ENCODE measurements at places on chromosomes 5 and 9.
A peak's percentile ranks its signal among the peaks of the same experiment; 100 is the strongest.

DNA sequence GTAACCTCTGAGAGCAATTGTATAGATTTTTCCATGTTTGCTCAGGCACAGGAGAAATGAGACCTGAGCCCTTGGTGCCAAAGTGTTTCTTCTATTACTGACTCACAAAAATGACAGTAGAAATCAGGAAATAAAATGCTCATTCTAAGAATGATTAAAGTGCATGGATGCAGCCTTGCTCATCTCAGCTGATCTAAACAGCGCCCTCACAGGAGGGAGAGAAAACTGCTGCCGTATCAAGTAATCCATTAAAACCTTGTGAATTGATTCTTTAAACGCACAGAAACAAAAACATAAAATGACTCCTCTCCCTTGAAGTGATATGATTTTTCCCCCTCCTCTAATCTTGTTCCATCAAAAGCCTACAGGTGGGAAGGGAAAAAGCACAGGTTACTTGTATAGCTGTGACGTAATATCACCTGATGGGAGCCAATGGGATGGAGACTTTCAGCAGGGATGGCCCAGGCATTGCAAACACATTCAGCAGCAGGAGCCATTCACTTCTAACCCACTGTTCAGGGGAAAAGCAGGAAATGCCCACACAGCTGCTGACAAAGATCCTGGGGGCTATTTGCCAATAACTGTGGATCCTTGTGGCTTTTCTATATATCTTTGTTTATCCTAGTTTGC lies 76.7 kb downstream of the PLCXD3 start:
- DNase-seq = no peak

- DNase-seq = peak; percentile 41
Measured at GRCh38 chr9:33211695-33212393, 28.1 kb upstream of the SPINK4 start.

DNA sequence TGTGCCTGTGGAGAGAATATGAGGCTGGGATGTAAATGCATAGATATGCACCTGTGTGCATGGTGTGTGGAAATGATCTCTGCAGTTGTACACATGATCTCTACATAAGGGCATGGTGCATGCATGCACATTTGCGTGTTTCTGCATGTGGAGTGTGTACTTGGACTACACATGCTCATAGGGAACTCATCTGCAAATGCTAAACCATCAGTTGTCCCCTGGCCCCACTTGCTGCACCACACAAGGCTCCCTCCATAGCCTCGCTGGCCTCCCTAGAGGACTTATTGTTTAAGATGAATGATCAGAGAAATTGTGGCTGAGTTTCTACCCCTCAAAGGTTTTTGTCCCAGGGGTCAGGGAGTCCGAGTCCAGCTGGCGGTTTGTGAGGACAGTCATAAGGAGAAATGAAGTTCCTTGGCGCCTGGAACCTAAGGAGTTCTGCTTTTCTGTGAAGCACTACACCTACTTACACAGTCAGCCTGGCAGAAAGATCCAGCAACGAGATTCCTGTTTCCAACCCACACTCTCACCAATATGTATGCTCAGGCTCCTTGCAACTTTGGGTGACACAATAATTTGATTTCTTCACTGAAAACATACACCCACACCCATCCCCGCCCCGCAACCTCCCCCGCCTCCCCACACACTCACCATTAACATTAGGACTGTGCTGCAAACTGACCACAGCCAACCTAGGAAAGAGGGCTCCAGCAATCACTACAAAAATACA lies 79.9 kb upstream of the CPEB4 start:
- no peak for DNase-seq

DNA sequence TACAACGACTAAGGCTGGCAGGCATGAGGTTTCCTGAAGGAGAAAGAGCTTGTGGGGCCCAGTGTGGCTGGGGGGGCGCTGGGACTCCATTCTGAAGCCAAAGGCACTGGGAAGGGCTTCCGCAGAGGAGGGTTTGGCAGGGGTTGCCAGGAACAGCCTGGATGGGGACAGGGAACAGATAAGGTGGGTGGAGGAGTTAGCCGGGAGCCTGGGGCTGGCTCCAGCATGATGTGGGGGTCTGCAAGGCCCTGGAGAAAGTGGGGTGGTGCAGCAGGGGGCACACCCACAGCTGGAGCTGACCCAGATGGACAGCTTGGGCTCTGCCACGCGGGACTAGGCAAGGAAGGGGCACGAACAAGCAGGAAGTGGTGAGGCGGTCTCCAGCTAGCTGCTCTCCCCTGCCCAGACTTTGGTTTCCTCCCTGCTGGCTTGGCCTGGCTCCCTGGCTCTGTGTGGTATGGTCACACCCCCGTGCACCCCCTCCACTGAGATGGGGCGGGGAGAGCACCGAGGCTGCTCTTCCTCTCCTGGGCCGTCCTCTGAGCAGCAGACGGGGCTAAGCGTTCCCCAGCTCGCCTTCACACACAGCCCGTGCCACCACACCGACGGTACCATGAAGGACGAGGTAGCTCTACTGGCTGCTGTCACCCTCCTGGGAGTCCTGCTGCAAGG lies at the start of gene LTC4S:
LTC4S (plus strand) TSS at position 519 of the 672 bp plus-strand sequence; CDS start at position 614, 95 bp downstream.
- no peak for DNase-seq

- no peak for DNase-seq
Measured at GRCh38 chr5:157624144-157624543, 28.1 kb downstream of the SOX30 start.

- no peak for DNase-seq
Measured at GRCh38 chr5:132280371-132281240, 13.6 kb upstream of the SLC22A4 start.

DNA sequence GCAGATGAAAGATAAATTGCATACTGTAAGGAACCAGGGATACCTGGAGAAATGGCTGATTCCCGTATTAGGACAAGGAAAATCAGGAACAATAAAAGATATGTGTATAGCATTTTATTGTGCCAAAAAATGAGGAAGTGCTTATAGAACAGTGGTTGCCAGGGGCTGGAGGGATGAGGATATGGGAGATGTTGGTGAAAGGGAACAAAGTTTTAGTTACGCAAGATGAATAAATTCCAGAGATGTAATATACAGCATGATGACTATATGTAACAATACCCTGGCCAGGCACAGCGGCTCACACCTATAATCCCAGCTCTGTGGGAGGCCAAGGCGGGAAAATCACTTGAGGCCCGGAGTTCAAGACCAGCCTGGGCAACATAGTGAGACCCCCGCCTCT lies 101.8 kb downstream of the CDK5RAP2 start:
- DNase-seq = no peak

DNA sequence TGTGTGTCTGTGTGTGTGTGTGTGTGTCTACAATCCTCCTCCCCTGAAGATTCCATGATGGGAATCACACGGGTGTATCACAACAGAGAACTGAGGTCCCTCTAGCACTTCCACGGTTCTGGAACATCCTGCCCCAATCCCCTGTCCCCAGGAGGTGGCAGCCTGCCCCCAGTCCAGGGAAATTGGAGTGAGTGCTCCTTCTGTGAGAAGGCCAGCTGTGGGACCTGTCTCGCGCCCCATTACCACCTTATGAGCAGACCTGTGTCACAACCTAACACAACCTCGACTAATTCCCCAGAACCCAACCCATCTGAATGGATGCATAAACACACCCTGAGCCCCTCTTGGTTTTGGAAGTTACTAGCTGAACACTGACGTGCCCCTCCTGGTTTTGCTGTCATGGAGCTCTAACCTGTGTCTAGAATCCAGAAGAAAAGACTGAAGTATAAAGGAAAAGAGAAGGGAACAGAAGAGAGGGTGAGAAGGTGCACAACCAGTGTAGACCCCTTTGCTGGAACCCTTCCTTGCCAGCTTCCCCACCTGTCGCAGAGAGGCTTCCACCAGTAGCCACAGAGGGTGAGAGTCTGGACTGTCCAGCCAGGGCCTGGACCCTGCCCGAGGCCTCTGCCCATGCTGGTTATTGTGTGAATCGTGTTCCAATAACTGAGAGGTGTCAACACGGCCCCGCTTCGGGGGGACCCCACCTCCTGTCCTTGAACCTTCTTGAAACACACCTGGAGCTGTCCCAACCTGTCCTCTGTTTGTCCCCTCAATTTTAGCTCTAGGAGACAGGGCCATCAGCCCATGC lies 3.4 kb downstream of the BTNL9 start:
- DNase-seq = no peak

DNA sequence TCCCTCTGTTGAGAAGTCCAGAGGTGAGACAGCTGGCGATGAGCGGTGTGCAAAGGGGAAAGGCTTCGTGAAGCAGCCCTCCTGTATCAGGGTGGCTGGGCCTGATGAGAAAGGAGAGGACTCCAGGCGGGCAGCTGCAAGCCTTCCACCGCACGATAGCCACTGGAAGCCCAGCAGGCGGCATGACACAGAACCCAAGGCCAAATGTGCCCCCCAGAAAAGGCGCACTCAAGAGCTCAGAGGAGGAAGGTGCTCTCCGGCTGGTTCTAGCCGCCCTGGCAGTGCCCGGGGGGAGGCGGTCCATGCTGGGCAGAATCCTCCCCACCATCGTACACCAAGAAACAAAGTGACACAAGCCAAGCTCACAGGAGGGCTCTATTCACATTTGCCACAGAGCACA lies 60.3 kb downstream of the TEX10 start:
- DNase-seq = no peak

DNA sequence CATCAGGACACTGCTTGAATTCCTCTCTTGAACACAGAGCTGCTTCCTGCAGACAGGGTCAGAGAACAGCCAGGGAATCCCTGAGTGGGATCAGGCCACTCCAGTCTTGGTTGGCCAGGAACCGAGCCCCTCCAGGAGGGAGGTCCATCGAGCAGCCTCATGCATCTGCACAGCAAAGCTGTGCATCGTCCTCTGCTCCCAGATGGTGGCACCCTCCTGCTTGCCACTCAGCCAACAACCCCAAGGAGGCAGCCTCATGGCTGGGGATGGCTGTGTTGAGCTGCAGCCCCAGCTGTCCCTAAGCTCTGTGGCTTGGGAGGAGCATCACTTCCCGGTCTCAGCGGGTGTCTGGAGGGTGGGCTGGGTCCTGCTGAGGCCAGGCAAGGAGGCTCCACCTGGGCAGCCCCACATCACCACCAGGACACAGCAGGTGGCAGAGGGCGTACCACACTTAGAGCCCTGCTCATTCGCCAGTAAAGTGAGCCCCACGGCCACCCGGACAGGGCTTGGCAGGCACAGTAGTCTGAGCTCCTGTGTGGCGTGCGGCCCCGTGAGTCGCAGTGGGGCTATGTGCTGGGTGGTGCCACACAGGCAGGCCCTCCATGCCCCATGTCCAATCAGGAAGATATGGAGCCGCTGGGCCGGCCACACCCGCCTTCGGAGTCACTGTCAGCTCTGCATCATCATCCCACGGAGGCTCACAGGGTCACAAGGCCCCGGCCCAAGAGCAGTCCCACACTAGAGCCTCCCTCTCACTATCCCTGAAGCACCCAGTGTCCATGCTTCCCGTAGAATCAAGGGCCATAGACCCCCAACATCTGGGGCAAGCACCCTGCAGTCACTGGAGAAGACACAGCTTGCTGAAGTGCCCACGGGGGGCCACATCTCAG lies 11.9 kb downstream of the LPCAT1 start:
- no peak for DNase-seq

DNA sequence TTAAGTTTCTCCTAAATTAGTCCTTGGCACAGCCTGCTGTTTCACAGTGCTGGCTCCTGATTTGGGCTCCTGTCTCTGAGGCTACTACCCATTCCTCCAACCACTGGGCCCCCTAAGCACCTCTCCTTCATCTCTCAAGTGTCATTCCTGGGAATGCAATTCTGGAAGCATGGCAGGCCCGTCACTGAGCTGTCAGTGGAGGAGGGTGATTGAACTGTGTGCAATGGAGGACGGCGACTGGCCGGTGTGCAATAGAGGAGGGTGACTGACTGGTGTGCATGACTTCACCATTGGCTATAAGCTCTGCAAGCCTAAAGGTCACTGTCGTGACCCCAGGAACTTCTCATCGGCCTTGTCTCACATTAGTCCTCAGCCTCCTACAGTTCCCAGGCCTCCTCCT lies 12.4 kb upstream of the IL17B start:
- no peak for DNase-seq

- no peak for DNase-seq
Measured at GRCh38 chr5:98581112-98581997, 192.1 kb upstream of the RGMB start.

- DNase-seq = peak; percentile 7
Measured at GRCh38 chr5:40736103-40736875, 19.5 kb downstream of the TTC33 start.

GRCh38 chr9:124128568-124129166 lies 117.1 kb downstream of the LHX2 start:
- peak; percentile 68 for DNase-seq

All from trophoblast cell (in vitro differentiated cells and primary cell).